ENCODE measurements at places on chromosomes 3 and 15. TPM values are rescaled to one million over a fixed set of nuclear protein-coding genes. Genes with fewer than 3 reads are reported as not detected.

Gene IRAK2
- total RNA-seq = 6.1 TPM

GRCh38 chr3:138180375-138181029, 5.8 kb upstream of the DBR1 start:
- DNase-seq = no peak

- DNase-seq = no peak
Measured at GRCh38 chr3:115932807-115933206, 309.5 kb downstream of the GAP43 start.

DNA sequence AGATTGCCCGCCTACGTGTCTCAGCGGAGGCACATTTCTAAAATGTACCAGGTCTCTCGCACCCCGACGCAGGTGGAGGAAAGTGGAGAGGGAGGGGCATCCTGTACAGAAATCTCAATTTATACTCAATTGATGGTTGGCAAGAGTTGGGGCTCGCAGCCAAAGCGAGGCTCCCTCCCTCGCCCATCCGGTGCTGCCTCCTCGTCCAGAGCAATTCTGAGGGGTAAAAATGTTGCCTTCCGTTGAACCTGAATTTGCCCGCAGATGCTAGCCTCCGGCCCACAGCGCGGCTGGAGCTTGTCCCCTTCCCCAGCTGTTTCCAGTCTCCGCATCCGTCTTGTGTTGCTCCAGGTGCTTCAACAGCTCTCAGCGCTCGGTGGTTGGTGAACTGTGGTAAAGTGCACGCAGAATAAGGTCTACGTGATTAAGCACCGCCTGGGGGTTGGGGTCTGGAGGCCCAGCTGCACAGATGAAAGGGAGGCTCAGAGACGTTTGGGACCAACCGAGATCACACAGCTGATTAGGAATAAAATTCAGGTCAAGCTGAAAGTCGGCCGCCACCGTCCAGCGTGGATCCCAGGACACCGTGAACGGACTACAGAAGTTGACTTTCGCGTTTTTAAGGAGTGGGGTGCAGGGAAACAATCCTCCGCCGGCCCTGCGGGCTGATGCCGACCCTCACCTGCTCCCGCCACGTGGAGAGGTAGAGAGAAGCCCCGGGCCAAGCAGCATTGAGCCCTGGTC, 846 bp upstream of the POLG start:
- DNase-seq = no peak

DNA sequence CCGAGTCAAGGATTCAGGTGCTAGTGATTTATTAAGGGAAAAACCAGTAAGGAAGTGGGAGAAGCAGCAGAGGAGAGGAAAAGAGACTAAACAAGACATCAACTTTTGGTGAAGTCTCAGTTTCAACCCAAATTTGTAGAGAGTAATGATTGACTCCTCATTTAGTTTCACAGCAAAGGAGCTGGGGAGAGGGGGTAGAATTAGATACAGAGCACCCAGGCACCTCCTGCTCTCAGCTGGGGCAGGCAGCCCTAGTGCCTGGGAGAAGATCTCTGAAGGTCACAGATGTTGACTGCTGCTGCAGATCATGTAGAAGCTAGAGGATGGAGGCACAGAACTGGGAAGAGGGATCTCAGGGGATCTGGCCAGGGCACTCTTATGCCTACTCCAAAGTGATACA, 29.1 kb downstream of the RPL39L start:
- DNase-seq = no peak

DNA sequence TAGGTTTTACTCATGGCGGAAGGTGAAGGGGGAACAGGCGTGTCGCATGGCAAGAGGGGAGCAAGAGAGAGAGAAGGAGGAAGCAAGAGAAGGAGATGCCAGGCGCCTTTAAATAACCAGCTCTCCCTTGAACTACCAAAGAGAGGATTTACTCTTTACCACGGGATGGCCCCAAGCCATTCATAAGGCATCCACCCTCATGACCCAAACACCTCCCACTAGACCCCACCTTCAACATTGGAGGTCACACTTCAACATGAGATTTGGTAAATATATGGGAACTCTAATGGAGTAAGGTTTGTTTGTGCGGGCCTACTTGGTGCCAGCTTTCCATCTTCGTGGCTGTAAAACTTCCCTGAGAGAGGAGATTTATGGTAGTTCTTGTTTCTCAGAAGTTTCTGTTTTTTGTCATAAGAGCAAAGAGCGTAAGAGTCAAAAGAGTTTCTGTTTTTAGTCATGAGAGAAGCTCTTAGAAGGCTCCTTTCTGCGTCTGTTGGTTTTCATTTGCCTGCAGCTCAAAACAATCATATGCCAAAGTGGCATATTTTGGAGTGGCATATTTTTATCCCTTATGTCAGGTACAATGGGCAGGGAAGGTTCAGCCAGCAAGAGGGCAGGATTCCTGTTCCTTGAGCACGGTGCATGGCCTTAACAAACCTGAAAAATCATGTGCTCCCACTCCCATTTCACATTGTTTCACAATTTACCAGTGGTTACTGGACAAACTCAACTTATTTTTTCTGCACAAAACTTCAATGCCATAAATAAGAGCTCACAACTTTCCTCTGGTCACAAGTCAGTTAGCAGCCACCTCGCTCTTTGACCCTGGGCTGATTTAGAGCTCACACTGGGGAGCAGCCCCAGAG, 12.5 kb downstream of the PML start:
- DNase-seq = no peak

DNA sequence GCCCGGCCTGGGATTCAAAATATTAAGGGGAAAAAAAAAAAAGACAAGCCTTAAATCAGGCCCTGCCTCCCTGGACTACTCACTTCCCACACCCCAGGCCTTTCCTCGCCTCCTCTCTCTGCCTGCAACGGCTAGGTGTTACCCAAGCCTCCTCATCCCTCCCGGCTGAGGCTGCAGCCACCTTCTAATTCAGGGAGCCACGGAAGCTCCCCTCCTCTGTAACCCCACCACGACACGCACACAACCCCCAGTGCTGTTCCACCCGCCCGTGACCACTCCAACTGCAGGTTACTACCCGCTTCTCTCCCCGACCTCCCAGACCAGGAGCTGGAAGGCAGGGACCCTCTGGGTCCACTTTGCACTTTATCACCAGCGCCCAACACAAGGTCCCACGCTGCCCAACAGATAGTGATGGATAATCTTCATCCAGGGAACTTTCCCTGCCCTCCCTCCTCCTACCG, 936 bp downstream of the KIF7 start:
- DNase-seq = peak; percentile 71

Gene ERC2
- total RNA-seq = not detected

Gene ATP8B4
- not detected for total RNA-seq

DNA sequence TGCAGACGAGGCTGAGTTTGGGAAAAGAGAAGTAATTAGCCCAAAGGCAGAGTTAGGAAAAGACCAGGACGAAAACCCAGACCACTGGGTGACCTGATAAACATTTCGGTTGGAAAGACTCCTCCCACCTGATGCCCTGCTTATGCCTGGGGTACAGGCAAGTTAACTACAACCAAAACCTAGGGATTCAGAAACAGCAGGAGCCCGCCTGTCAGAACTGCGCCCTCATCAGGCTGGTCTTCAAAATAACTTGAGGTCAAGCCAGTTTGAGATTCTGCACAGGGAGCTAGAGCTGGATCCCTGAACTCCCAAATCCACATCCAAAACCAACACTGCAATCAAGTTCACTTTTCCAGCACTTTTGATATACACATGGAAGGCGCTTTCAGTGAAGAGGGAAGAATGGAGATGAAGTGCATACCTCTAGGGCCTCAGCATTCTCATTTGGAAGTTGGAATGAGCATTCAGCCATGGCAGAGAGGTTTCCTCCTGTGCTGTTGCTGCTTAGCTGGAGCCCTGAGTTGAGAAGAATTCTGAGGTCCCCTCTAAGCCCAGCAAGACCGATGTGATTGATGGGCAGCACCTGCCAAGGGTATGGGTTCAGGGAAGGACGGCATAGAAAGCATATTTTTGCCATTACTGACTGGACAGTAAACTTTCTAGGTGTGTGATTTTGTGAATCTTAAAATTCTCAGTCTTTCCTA, 11.6 kb downstream of the TSEN2 start:
- no peak for DNase-seq

GRCh38 chr15:95013381-95013780, 782.0 kb downstream of the MCTP2 start:
- no peak for DNase-seq

GRCh38 chr3:40930131-40930538, 269.2 kb upstream of the CTNNB1 start:
- DNase-seq = no peak

GRCh38 chr15:62469874-62470688, 305.0 kb upstream of the C2CD4B start:
- peak; percentile 96 for DNase-seq

Gene MAP6D1
- not detected for total RNA-seq

Gene ZNF80
- not detected for total RNA-seq

- no peak for DNase-seq
Measured at GRCh38 chr15:89052474-89052873, 35.8 kb upstream of the ABHD2 start.

DNA sequence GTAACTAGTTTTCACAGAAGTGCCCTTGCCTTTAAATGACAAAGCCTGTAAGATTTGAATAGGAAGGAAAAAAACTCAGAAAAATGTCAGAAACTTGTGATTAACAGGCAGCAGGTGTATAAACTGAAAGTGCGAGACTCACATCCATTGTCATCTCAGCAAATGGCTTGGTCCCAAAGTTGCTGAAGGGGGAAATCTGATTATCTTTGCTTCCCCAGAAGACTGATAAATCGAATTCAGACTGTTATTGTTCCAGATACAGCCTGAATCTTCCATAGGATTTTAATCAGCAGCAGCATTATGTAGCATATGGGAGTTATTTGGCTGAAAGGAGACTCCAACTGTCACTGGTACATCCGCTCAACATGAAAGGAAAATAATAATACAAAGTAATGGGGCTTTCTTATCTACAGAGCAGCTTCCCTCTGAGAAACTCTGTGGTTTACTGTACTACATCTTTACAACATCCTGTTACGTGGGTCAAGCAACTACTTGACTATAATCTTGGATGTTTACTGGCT, 550.4 kb upstream of the CCDC54 start:
- DNase-seq = no peak

- DNase-seq = no peak
Measured at GRCh38 chr3:70763894-70764293, 451.5 kb upstream of the MDFIC2 start.

DNA sequence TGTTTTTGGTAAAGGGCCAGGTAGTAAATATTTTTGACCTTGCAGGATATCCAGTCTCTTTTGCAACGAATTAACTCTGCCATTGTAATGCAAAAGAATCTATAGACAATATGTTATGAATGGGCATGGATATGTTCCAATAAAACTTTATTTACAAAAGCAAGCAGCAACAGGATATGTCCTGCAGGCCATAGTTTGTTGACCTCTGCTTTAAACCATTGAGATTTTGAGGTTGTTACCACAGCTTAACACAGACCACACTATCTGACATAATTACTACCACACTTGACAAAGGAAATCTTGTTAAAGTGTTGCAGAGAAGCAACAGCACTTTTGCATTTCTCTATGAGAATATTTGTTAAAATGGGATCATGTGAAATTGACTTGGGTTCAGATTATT, 349.3 kb downstream of the ERC2 start:
- DNase-seq = no peak

- DNase-seq = no peak
Measured at GRCh38 chr3:77601823-77602415, 562.0 kb downstream of the ROBO2 start.

Gene IL12A
- 16.2 TPM for total RNA-seq

Gene GOLGA6B
- not detected for total RNA-seq

Gene SMARCC1
- 40.8 TPM for total RNA-seq

- DNase-seq = peak; percentile 6
Measured at GRCh38 chr3:71428841-71429596, 154.5 kb downstream of the FOXP1 start.

DNA sequence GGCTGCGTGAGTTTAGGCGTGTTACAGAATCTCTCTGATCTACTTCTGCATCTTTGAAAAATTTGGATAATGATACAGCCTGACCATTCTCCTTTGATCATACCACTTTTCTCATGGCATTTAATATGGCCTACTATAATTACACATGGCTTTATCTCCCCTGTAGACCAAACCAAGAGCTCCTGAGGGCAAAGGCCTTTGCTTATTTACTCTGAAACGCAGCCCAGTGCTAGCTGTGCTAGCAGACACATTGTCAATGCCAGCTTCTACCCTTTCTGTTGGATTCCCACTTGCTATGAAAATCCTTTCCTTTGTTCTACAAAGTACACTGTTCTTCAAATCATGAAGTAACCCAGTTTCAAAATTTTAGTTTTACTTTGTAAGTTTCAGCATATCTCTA, 16.5 kb upstream of the VGLL4 start:
- peak; percentile 48 for DNase-seq

Gene MUSTN1
- not detected for total RNA-seq

DNA sequence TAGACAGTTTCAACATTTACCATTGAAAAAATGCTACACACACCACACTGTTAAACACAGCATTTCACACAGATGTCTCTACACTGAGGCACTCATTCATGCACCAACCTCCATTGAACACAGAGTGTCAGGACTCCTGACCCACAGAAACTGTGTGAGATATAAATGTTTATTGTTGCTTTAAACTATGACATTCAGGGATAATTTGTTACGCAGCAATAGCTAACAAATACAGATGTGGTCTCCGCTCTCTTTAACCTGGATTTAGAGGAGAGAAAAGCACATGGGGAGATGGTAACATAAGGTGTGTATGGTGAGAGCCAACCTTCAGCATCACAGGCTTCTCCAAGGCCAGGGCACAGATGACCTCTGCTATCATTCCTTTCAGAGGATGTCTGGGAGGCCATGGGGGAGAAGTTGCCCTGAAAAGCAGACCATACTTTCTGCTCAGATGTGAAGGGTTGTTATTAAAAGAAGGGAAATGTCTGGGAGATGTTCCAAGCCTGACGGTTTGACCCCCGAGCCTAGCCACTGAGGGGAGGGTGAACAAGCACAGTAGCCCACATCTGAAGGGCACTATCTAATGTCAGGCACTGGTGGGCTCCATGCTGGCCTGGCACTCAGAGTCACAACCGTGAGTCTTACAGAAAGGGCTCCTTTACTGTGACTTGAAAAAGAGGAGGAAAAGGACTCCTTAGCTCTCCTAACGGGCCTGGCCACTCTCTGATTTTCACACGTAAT, 284.5 kb upstream of the TLE3 start:
- DNase-seq = no peak

Gene PAQR5
- 8.9 TPM for total RNA-seq

Gene NR1I2
- total RNA-seq = not detected

Gene PLA2G4E
- not detected for total RNA-seq

Gene TUSC7
- total RNA-seq = not detected

Gene GATA2
- total RNA-seq = 2.6 TPM

GRCh38 chr3:346186-346585, 149.6 kb downstream of the CHL1 start:
- no peak for DNase-seq

GRCh38 chr3:27985369-27986035, 255.9 kb upstream of the CMC1 start:
- no peak for DNase-seq

DNA sequence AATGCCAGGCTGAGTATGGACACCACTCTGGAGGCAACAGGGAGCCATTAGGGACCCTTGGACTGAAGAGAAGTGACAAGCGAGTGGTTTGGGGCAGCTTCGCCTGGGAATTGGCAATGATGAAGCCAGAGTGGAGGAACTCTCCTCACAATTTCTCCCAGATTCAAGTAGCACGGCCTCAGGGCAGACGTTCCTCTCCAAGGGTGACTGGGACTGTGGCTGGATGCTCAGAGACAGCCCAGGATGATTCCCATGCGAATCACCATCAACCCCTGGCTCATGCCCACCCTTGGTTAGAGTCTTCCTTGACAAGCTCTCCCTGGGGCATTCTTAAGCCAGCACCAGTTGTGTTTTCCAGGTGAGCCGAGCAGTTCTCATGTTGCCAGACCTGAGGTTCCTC, 16.3 kb upstream of the DOCK3 start:
- DNase-seq = peak; percentile 31

GRCh38 chr3:33482111-33482521, 41.9 kb upstream of the UBP1 start:
- DNase-seq = no peak

GRCh38 chr3:50665081-50665840, 9.5 kb upstream of the DOCK3 start:
- DNase-seq = no peak
